ENCODE measurements at places on chromosomes 4 and X. TPM values are rescaled to one million over a fixed set of nuclear protein-coding genes. Genes with fewer than 3 reads are reported as not detected.
A peak's percentile ranks its signal among the peaks of the same experiment; 100 is the strongest.

DNA sequence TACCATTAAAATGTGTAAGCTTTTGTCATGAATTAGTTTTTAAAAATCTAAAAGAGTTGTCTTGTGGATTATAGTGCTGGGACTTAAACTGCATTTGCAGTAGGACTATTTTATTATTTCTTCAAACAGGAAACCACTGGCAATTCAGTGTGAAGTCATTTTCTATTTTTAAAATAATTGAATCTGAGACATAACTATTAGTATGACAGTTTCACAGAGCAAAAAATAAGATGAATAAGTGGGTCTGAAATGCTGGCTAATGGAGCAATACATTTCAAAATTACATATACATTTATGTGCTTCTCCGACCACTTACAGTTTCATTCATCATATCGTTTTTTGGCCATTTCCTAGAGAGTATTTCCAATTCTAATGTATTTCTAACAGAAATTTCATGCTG, 75.3 kb upstream of the RAPGEF2 start:
- peak; percentile 19 for DNase-seq

- DNase-seq = no peak
These were observed 127.2 kb downstream of the FNIP2 start for GRCh38 chr4:158895797-158896576.

DNA sequence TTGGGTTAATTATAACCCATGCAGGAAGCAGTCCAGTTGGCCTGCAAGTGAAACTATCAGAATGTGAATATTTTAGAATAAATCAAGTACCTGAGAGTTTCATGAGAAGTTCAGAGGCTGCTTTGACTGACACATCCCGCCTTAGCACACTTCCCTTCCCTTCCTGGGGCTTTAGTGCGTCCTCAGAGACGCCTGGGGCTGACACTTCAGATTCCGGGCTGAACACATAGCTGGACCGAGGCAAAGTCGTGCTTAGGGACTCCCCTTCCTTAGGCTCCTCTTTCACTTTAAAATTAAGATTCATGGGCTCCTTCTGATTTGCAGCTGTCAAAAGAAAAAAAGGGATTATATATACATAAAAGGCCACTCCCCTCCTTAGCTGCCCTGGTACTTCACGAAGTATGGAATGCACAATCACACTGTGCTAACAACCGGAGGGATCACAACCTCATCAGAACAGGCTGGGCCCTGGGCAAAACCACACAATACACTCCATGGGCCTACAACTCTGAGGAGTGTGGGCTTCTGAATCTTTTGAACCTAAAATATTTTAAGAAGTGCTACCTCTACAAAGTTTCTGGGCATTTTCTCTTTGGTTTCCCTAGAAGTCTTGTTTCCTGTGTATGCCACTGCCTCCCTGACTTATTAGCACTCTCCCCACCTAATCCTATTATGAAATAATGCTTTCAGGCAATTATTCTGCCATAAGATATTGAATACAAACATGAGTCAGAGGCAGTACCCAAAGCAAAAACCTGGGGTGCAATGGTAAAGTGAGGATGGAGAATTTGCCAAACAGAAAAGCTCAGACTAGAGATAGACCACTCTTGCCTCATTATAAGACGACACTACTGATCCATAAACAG, 68.2 kb downstream of the ZNF827 start:
- no peak for DNase-seq

RXFP1 gene
- total RNA-seq = not detected

- DNase-seq = peak; percentile 72
These were observed 162.3 kb upstream of the EDNRA start for GRCh38 chr4:147318586-147318985.

DNA sequence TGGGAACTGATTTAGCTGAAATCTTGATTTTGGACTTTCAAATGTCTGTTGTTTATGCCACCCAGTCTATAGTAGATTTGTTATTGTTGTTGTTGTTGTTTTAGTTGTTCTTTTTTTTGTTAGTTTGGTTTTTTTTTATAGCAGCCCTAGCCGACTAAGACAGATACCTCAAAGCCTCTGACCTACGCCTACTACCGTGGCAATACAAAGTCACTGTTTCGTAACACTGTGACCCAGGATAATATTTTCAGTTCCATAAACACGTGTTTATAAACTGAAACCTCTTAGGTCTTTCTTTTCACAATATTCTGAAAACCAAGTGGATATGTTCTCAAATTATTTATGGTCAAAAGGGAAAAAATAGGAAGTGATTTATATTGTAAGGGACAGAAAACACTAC, 32.8 kb downstream of the VCX2 start:
- DNase-seq = no peak

DNA sequence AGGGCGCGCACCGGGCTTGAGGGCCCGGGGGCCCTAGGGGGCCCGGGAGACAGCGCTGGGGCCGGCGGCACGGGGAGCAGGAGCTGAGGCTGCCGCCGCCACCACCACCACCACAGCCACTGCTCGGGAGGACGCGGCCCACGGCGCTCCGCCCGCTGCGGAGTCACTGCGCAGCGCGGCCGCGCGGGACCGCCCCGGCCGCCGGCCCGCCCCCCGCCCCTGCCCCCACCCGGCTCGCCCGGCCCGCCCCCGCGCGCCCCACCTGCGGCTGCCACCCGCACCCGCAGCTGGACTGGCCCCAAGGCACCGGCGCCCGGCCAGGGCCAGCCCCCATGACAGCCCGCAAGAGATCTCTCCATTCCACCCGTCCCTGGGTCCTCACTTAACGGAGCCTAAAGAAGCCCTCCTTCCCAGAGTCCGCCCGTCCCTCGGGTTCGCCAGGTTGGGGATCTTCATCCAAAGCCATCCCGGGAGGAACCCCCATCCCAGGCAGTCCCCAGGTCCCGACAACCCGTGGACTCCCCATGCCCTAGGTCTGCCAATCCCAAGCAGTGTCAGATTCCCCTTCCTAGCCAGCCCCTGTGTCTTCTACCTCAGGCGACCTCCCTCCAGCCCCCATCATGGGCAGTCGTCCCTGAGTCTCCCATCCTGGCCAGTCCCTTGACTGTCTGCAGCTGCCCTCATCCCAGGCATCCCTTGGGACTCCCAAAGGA, 40.0 kb upstream of the IQSEC2 start:
- no peak for DNase-seq

GRCh38 chr4:88477229-88477860, 20.4 kb downstream of the HERC5 start:
- DNase-seq = no peak

DNA sequence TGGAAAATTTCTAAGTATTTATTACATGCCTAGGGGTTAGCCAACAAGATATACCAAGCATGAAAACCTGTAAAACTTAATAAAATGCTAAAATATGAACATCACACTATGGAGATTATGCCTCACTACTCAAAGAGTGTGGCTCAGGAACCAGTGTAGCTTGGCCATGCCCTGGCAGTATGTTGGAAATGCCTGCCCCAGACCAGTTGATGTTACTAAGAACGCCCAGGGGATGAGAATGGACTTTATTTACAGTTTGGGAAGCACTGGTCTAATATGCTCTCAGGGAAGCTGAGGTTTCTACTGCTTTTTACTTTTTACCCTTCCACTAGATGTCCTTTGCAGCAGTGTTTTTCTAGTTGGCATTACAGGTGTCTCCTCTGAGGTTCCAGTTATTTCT, 23.7 kb upstream of the TXLNG start:
- no peak for DNase-seq

DNA sequence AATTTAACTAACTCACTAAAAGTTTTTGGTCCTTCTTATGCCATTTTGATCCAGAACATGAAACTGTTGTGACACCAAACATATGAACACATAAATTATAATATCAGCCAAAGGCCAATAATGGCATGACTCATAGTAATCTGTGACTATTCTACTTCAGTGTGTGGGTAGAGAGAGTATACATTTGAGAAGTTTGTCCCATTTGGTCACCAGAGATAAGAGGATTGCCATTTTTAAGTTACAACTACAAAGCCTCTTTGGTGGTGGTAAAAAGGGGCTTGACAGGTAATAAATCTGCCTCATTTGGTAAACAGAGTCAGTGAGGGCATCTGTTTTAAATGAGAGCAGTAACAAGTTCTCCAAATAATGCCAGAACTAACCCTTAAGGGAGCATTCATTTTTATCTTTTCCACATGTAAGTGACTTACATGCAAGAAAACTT, 117.9 kb downstream of the TBC1D19 start:
- DNase-seq = peak; percentile 56

DNA sequence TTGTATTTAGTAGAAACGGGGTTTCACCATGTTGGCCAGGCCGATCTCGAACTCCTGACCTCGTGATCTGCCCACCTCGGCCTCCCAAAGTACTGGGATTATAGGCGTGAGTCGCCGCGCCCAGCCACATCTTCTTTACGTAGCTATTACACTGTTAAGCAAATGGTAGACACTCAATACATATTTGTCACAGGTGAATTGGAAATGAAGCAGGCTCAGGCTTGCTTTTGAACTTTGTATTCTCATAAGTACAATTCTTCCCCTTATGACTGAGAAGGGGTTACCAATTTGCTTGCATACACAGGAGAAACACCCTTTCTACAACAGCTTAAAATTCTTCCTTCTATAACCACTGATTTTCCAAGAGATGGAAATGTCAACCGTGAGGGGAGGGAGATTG, 787 bp upstream of the SRPX2 start:
- DNase-seq = no peak

DNA sequence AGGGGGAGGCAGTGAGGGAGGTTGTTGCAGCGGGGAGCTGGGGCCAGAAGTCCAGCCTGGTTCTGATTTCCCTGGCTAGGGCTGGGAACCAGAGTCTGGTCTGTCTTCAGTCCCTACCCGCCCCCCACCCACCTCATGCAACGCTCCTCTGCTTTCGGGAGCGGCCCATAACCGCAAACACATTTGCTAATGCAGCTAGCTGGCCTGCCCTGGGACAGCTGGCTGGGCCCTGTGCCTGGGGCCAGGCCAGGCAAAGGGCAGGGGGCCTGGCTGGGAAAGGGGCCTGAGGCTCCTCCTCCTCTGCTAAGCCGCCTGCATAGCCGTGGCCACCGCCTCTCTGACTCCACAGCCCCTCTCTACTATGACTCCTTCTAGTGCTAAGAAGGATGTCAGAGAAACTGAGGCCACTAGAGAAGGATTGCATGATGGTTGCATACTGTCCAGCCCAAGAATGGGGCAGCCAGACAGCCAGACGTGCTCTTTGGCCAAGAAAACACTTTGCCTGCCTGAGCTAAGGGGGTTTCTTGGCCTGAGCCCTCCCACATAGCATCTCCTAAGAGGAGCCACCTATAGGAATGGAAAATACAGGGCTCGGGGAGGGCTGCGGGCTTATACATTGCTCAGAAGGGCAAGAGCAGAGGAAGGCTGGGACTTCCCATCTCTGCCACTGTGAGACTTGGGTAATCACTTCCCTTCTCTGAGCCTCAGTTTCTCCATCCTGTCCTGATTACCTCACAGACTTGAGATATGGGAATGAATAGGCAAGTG, 76.9 kb downstream of the PJA1 start:
- peak; percentile 32 for DNase-seq

POU4F2 gene
- not detected for total RNA-seq

GRCh38 chr4:165472943-165473676, 94.3 kb downstream of the CPE start:
- no peak for DNase-seq

CLDN34 gene
- total RNA-seq = not detected

- DNase-seq = peak; percentile 11
These were observed 247.1 kb upstream of the PITX2 start for GRCh38 chr4:110869862-110870572.

DNA sequence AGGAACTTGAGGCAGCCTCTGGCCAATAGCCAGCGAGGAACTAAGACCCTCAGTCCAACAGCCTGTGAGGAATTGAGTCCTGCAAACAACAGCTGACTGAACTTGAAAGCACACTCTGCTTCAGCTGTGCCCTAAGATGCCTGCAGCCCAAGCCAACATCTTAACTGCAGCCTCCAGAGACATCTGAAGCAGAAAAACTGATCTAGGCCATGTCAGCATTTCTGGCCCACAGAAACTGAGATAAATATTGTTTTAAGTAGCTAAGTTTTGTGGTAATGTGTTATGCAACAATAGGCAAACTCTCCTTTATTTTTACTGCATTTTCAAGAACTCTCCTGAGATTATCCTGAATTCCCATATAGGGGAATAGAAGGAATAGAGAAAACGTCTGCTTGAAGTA, 24.4 kb upstream of the PIGA start:
- DNase-seq = peak; percentile 55

DNA sequence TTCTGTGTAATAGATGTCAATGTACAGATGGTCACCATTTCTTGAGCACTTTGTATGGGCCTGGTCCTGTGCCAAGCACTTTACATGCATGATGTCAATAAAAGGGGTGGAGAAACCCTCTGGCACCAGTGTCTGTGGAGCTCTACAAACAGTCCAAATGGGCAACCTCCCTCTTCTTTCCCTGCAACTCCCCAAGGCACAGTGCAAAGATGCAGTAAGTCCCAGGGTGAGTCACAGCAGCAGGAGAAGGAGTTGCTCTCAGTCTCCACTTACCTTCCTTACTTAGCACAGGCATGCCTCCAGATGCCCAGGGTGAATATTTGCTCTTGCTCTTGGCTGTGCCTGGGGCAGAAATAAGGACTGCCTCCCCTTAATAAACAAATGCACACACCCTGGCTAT, 4.3 kb downstream of the OCIAD2 start:
- peak; percentile 48 for DNase-seq

SLC25A53 gene
- total RNA-seq = 12.9 TPM

GRCh38 chr4:19214591-19215186, 1037.0 kb upstream of the SLIT2 start:
- DNase-seq = no peak

STS gene
- 4.0 TPM for total RNA-seq

GRCh38 chrX:129984111-129984958, 1.9 kb downstream of the BCORL1 start:
- DNase-seq = no peak

- no peak for DNase-seq
These were observed 960 bp downstream of the TRPC3 start for GRCh38 chr4:121950680-121951520.

GRCh38 chrX:11341274-11342201, 48.3 kb downstream of the AMELX start:
- peak; percentile 91 for DNase-seq

ANXA3 gene
- 31.2 TPM for total RNA-seq

ENPEP gene
- total RNA-seq = 5.9 TPM

UGT8 gene
- total RNA-seq = 0.27 TPM

ADH1C gene
- 1.4 TPM for total RNA-seq

DNA sequence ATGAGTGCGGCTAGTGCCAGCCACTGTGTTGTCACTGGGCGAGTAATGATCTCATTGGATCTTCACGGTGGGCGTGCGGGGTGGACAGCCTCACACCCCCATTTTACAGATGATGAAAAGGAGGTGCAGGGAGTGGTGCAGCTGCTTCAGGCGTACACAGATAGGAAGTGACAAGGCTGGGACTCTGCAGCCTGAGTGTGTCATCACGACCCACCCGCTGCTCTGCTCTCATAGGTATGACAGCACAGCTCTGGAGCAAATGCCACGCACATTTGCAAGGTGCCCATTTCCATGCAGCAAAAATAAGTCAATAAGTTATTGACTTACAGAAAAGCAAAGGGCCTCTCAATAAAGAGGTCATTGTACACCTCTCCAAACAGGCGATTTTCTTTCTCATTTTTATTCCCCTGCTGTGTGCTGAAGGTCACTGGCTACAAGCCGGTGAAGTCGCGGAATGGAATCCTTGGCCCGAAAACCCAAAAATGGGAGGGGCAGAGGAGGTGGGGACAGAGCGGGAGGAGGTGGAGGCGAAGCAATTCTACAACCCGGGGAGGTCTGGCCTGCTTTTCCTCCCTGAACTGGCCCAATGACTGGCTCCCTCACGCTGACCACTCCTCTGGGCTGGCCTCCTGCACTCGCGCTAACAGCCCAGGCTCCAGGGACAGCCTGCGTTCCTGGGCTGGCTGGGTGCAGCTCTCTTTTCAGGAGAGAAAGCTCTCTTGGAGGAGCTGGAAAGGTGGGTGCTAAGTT, at the start of gene SOD3:
SOD3 (plus strand) TSS at position 658 of the 750 bp plus-strand sequence. CDS start 3,949 bp downstream, outside the sequence.
- peak; percentile 95 for DNase-seq

ANKRD50 gene
- 22.2 TPM for total RNA-seq

All from fibroblast of the aortic adventitia (primary cell).